Stimulated activated CD4-positive, alpha-beta T cell treated with anti-CD3 and anti-CD28 coated beads, Interleukin-4, amount 100 ng/mL, for 4 hours (primary cell): ENCODE measurements at places on chromosomes 2 and 18.

DNA sequence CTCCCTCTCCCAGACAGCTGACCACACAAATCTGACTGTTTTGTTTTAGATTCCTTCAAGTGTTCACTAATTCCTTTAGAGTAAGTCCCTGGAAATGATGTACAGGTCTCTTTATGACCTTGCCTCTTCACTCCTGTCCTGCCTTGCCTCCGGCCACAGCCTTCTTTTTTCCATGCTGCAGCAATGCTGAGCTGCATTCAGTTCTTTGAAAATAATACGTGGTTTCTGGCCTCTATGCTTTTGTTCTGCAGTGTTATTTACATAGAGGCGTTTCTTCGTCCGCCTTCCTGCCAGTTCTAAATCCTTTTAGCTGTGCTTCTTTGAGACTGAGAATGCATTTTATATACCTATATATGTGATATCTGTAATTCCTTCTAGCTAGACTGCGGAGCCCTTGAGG is 87.2 kb downstream of the PPP1R1C start:
- DNase-seq = no peak

DNA sequence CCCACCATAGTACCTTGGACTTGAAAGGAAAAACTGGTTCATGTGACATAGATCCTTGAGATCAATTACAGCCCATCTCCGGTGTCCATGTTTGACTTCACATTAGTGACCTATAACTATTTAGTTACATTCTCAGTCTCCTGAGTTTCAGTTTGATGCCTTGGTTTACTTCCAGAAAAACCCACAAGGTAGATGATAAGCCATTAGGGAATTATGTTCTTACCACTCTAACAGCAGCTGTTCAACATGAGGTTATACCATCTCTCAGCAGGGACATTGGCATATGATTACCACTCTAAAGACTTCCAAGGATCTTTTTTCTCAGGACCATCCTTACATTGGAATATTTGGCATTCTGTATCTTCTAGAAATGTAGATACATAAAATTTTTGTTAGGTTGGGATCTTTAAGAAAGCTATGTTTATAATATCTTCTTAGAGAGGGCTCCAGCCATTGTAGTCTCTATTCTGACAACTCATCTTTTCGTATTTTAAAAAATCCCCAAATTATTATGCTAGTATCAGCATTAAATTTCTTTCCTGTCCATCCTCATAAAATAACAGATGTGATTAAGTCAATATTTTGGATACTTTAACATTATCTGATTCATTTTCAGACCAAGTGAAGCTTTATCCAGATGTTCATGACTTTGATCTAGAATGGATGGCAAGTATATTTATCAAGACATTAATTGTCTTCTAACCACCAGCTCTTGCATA is 258.9 kb downstream of the RDH14 start:
- DNase-seq = no peak

DNA sequence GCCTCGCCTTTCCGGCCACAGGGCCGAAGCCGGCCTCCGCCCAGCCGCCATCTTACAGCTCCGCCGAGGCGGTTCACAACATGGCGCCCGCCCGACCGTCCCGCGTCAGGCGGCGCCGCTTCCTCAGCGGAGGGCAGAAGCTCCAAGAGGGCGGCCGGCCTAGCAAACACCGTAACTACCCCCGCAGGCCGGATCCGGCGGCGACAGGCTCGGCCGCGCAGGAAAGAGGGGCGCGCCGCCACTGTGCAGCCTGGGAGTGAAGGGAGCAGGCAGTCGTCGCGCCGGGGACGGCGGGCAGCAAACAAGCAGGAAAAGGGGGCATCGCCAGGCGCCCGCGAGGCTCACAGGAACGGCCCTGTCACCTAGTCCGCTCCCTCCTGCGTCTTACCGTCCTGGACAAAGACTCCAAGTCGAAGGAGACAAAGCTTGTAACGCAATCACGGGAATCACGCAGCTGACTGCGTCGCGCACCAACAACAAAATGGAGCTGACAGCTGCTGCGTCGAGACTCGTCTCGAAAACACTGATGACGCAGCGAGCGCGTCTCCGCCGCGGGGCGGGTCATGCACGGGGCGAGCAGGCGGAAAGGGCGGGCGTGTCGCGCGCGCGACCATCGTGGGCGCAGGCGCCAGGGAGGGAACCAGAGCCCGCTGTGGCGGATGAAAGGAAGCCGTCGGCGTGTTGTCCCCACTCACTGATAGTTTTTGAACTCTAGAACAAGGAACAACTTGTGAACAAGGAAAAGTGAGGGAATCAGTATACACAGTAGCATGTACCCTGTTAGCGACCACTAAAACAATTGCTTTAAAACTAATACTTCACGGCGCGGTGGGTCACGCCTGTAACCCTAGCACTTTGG is at the start of gene CLK1:
Gene CLK1, minus strand, starts transcription at position 483 of the 859 bp plus-strand sequence. CDS start 2,796 bp downstream, outside the sequence.
- DNase-seq = peak; percentile 97

DNA sequence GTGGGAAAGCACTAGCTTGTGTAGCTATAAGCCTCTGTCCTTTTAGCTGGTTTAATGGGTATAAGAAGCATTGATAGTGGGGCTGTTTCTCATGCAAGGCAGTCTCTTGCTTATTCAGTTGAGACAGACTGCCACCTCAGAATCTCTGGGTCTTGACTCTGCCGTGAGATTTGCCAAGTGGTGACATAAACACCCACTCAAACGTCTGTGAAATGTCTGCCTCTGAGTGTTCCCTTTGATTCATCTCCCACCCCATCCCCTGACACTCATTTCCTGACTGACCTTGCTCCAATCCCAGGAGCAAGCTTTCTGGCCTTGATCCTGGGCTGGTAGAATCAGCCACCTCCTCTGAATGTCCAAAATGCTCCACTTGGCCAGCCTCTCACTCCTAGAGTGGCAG is 141.9 kb upstream of the RBMS1 start:
- DNase-seq = no peak

DNA sequence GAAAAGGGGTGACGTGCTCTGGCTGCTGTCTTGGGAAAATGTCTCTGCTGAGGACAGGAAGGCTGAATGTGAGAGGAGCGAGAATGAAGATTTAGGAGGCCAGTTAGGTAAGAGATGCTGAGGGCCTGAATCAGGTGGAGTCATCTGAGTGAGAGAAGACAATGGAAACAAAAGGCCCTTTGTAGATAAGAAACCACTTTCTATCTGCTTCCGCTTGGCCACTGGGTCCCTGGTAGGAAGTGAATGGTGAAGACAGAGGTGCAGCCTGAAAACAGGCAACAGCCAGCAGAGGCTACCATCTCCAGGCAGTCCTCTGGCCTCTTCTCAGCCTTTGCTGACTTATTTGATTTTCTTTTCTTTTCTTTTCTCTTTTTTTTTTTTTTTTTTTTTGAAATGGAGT is 374.0 kb upstream of the SLC14A2 start:
- no peak for DNase-seq

- DNase-seq = no peak
Measured at GRCh38 chr18:48133671-48134251, 203.3 kb upstream of the SMAD2 start.

DNA sequence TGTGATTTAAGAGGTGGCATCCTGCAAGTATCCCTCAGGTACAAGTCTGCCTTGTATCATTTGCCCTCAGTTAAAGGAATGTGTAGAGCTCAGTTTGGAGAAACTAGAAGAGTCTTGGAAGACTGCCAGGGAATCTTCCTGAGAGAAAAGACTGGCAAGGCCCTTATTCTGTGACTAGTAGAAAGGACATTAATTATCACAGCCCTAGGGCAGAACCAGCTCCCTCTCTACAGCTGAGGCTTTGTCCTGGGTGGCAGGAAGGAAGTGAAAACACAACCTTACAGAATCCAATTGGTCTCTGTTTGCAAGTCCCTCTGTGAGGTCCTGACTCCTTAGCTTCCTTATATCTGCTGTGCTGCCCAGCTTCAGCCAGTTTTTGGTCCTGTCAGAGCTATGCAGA is 385.9 kb upstream of the CYRIA start:
- DNase-seq = no peak

DNA sequence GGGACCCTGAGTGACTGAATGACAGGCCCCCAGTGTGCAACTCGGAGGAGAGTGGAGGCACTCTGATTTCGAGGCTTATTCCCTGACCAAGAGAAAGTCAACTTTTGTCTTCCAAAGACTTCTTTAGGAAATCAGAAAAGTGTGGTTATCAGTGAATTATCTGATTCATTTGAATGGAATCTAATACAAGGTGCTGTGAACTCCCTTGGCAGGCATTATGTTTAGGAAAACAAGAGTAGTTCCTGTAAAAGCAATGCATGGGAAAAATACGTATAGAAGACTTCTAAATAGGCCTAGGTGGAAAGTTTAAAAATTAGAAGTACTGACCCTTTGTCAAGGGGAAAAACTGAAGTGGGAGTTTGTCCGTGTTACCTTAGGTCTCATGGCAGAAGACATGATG is 269.4 kb downstream of the GBX2 start:
- no peak for DNase-seq

DNA sequence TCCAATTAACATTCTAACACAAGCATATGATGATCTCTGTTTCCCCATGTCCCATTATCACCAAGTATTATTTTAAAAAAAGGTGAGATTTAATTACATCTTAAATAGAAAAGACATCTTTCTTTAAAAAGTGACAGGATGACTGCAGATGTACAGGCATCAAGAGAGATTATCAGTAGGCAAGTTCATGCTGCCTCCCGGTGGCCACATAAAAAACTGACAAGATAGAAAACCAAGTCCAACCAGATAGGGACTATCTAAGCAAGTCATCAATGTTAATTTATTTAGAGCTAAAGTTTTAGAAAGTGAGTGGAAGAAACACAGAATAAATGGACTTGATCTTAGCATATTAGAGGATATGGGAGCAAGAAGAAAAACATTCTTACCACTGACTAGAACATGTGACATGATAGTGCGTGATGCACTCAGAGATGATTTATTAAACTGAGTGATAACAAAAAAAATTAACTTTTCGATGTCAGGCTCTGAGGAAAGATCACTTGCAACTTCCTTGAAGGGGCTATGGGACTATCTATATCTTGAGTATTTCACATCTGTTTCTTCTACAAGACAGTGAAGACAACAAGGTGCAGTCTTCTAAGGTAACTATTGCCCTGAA is 5.4 kb upstream of the TDRD15 start:
- no peak for DNase-seq

GRCh38 chr18:69612242-69612641 is 211.6 kb downstream of the DOK6 start:
- DNase-seq = no peak

GRCh38 chr18:58788971-58789875 is 75.5 kb upstream of the ZNF532 start:
- DNase-seq = no peak

DNA sequence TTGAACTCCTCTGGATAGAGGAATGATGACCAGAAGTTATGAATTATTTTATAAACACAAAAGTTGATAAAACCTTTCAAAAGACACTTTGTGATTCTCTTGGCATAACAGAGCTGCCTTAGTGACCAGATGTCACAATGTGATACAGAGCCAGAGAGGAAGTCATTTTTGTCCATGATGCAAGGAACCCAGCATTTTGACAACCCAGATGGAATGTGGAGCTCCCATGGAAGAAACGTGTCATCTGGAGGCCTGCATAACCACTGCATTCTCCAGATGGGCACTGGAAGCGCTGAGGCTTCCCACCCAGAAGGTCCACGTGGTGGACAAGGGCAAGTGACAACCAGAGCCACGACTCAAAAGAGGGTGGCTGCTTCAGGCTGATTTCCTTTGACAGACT is 30.1 kb downstream of the HRH4 start:
- no peak for DNase-seq

DNA sequence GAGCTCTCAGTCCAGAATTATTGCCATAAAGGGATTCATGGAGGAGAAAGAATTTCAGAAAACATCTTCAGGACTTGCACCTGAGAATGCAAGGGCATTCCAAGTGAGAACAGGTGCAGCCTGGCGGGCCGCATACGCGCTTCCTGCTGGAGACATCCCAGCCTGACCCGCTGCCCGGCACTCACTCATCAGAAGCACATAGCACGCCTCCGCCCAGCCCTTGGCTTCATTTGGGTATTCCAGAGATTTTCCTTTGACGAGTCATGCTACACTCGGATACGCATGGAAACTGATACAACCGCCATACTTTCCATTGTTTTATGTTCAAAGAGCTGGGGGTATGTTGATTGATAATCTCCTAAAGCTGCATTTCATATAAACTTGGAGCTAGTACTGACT is 228.0 kb upstream of the ID2 start:
- no peak for DNase-seq

GRCh38 chr2:154599189-154599588 is 99.3 kb upstream of the KCNJ3 start:
- no peak for DNase-seq

- no peak for DNase-seq
Measured at GRCh38 chr18:6938003-6938402, 179.6 kb downstream of the LAMA1 start.

DNA sequence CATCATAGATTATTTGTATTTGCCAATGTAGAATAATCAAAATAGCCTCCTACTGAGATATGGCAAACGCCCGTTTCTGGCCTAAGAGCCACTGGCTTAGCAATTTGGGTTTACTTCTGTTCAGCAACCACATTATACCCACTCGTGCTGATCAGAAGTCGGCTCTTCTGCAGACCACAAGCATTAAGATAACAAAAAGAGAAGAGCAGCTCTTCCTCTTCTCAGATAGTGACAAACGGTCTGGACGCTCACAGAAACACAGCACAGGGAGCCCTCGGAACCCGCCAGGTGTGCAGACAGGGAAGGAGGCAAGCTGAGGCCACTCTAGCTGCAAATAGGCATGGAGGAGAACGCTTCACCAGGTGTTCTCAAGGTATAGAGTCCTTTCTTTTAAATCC is 164.0 kb downstream of the HDAC4 start:
- no peak for DNase-seq

- no peak for DNase-seq
Measured at GRCh38 chr2:67627456-67628207, 230.5 kb downstream of the ETAA1 start.

DNA sequence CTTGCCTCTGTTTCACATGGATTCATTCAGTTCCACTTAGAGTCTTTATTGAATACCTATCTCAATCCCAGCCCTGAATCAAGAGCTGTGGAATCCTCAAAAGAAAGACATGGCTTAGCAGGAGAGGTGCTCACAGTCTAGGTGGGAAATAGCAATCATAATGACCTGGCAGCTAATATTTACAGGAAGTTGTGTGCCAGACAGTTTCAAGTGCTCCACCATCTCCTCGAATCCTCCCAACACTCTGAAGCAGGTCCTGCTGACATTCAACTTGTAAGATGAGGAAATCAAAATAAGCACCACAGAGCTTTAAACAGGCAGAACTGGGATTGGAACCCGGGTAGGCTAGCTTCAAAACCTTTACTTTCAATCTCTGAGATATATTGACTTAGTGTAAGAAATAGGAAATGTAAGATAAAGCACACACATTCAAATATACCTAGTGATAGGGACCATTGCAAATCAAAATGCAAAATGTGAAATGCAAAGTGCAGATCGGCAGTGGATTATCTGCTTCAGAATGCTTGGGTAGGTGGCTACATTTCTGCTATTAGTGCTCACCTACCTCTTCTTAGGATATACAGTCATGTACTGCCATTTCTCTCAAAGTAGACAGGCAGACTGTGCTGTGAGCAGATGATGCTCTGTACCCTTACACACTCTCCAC is 182.0 kb downstream of the PRKCE start:
- no peak for DNase-seq

DNA sequence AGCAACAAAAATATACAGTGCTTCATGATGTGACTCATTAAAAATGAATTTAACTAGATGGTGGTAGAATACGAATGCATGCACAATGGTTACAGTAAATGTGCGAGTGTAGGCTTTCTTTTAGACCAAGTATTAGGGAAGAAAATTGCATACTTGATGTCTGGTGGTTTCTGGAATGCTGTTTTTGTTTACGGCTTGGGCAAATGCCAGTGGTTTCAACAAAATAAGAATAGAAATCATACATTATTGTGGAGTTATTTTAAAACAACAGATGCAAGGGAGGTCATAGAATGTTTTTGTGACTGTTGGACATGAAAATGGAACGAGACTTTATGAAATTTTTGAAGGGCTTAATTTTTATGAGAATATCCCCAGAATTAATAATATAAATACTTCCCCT is 580.9 kb downstream of the PLCL1 start:
- no peak for DNase-seq
